Dermis blood vessel endothelial cell (primary cell): ENCODE measurements at places on chromosomes 5 and 9. TPM values are rescaled to one million over a fixed set of nuclear protein-coding genes. Genes with fewer than 3 reads are reported as not detected.

GRCh38 chr5:14545308-14545707 is 36.3 kb upstream of the OTULINL start:
- no peak for DNase-seq

Gene CCNI2
- total RNA-seq, result 0.34 and 0.51 TPM in 2 replicates

DNA sequence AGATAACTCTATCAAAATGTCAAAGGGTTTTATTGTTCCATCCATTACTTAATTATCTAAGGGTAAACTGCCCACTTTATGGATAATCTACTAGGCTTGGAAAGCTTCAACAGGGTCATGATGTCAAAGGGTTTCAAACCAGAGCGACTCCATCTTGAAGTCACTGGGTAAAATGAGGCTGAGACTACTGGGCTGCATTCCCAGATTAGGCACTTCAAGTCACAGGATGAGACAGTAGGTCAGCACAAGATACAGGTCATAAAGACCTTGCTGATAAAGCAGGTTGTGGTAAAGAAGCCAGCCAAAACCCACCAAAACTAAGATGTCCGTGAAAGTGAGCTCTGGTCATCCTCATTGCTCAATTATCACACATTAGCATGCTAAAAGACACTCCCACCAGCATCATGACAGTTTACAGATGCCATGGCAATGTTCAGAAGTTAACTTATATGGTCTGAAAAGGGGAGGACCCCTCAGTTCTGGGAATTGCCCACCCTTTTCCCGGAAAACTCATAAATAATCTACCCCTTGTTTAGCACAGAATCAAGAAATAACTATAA is 138.6 kb downstream of the GNAQ start:
- no peak for DNase-seq

GRCh38 chr9:126411225-126411947 is 84.8 kb downstream of the MVB12B start:
- DNase-seq, result no peak

GRCh38 chr5:168859471-168859870 is 280.3 kb upstream of the PANK3 start:
- DNase-seq, result no peak

GRCh38 chr9:133404454-133405002 is 13.3 kb downstream of the REXO4 start:
- DNase-seq, result no peak

DNA sequence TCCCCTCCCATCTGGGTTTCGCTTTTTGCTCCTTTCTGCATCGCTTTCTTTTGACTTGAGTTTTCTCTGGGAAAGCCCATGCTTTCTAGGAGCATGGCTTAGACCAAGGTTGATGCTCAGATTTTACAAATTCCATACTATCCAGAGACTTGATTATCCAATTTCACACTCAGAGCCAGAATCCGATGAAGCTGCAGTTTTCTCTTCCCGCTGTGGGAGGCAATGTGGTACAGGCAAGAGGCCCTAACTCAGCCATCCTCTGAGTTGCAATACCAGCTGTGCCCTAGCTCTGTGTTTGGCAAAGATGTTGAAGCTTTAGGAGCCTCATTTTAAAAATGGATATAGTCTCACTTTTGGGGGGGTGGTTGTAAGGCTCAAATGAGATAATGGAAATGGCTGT is 85.1 kb downstream of the BRINP1 start:
- no peak for DNase-seq

Gene GAS1
- 1.4 and 1.5 TPM in 2 replicates for total RNA-seq

Gene ZBTB34
- 10.5 and 11.6 TPM in 2 replicates for total RNA-seq
